Germinal center (tissue), 1 donor: ENCODE measurements at places on chromosomes 7 and 10.
A peak's percentile ranks its signal among the peaks of the same experiment; 100 is the strongest.

GRCh38 chr7:28890137-28890536, 68.0 kb downstream of the TRIL start:
- DNase-seq, result peak; percentile 39

- no peak for DNase-seq
Measured at GRCh38 chr10:13555884-13556510, 27.2 kb upstream of the BEND7 start.

DNA sequence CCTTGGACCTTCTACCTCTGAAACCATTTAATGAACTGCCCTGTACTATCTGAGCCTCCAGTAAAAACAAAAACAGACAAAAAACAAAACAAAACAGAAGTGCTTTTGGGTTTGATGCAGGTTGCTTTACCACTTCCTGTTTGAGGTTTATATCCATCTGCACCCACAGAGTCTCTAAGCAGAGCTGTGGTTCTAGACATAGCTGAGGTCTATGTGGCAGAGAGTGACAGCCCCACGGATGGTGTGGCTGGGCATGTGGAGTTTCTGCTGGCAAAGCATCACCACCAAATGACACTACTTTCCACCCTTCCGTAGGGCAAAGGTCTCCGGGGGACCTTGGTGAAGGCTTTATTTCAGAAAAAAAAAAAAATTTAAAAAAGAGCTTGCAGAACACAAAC, 754.2 kb downstream of the GRID1 start:
- DNase-seq, result peak; percentile 19

DNA sequence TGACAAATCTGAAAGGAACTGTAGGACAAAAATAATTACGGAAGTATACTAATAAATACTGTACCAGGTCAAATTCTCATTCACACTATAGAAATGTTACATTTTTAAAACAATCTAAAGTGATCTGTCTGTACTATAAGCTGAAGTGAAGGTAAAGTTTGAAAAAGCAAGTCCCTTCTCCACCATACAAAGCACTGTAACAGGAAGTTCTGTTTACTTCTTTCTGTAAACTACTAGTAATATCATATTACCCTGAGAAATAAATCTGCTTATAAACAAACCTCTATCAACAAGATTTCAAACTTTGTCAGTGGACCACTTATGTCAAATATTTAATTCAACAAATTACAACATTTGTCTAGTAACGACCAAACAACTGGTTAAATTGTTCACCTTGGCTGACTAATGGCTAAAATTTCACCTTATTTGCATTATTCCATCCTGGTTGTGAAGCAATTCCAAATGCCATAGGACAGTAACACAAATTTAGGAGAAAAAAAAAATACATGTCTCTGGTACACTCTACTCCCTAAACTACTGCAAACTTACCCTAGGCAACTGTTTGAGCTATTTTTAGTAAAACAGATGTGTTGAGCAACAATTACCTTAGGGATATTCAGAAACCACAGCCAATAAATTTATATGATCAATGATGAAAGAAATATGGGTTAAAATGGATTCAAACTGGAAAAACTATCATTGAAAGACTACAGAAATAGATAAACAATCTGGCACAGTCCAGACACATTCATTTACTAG, 126.0 kb downstream of the NRBF2 start:
- no peak for DNase-seq

GRCh38 chr7:134855442-134855841, 76.0 kb downstream of the CALD1 start:
- DNase-seq, result no peak
